ENCODE measurements at places on chromosomes 2 and 18.
A peak's percentile ranks its signal among the peaks of the same experiment; 100 is the strongest.

- DNase-seq, result no peak
These were observed 284.7 kb downstream of the TRIB2 start for GRCh38 chr2:13001408-13001807.

DNA sequence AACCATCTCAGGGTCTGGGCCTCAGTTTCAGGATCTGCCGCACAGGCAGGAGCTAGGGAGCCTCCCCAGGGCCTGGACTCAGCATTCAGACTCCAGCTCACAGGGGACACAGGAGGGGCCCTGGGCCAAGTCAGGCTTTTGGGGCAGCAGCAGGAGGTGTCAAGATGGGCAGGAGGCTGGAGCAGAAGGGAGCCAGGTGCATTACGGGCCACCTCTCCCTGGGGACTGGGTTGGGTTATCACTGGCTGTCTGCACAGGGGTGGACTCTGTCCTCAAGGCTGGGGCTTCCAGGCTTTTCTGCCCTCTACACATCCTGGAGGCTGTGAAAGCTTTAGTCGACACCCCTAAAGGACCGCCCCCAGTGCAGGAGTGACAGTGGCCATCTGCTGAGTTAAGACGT is 20.0 kb downstream of the AQP12A start:
- no peak for DNase-seq

DNA sequence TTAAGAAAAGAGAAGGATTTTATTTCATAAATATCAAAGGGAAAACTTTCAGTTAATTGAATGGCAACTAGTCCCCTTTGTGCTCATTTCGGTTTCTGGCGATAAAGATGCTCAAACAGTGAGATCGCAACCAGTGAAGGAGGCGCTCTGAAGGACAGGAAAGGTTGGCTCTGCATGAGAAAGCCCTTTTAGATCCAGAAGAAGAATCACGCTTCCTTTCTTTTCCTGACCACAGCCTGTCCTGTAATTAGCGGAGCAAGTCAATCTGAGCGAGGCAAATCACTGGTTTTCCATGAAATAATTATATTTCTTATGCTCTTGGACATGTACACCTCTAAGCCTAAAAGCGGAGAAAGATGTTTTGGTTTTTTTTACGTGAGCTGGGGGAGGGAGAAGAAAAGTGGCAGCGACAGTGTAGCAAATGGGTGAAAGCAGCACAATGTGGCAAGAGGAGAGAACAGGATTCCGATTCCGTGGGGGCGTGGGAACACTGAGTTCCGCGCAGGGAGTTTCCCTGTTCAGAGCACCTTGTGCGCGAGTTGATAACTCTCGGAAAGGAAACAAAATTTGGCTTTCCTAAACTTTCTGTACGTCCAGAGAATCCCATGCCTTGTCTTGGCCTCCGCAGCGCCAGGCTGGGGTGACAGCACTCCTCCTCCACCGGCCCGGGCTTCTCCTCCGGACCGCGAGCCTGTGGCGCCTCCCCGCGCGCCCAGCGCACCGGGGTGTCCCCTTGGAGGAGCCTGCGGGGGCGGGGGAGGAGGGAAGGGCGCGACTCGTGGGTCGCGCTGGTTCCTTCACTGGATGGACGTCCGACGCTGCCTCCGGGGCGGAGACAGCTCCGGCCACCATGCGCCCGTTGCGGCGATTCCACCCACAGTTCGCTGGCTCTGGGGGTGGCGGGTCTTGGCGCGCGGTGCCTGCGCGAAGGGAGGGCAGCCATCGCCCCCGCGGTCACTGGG is 620 bp upstream of the SLC9A2 start:
- DNase-seq, result no peak

DNA sequence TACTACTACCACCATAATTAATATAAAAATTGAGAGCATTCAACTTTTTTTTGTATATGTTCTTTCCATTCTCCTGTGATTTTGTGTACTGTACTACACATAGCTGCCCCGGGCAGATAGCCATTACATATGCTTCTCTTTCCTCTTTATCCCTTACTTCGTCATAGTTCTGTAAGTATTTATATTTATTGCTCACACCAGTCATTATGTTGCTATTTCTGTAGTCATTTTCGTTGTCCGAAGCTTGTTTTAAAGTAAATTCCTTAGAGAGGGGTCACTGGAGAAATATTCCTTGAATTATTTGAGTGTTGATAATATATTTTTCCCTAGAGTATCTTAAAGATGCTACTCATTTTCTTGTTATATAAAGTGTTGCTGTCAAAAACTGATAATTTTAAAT is 144.0 kb downstream of the CLIP4 start:
- no peak for DNase-seq

GRCh38 chr2:17713291-17713690 is 40.3 kb downstream of the SMC6 start:
- DNase-seq, result no peak

DNA sequence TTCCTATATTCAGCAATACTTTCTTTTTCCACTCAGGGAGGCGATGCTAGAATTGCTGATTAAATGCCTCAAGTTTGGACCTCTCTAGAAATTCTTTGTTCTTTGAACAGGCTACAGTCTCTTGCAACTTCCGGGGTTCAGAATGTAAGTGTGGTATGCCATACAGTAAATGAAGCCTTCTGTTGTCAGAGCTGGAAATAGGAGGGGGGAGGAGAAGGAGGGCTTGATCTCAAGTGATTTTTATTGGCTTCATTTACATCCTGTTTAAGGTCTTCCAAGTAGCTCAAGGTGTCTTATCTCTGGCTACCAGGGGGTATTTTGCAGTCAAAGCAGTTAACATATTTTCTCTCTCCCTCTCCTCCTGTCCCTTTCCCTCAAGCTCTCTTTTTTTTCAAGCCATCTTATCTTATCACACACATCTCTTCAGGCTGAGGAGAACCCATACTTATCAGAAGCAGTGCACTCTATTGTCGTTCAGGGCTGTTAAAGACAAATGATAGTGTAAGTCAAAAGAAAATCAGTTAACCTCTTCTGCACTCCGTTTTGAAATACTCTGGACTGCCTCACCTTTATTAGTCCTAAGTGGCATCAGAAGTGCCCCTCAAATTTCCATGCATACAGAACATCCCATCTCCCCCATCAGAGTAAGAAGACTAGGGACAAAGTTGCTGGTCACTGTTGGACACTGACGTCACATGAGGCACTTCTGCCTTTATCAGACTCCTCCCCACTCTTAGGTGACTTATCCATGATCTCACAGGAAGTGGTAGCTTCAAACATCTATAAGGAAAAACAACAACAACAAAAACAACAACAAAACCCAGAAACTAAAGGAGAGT is 112.2 kb downstream of the ZNF521 start:
- DNase-seq, result peak; percentile 95
